Testis (tissue), 5 donors: ENCODE measurements at places on chromosomes 13 and 19.

- DNase-seq = peak; percentile 94
These were observed 2.4 kb upstream of the NTN5 start for GRCh38 chr19:48674921-48675824.

GRCh38 chr19:3625996-3626472 lies 556 bp downstream of the CACTIN start:
- no peak for DNase-seq

DNA sequence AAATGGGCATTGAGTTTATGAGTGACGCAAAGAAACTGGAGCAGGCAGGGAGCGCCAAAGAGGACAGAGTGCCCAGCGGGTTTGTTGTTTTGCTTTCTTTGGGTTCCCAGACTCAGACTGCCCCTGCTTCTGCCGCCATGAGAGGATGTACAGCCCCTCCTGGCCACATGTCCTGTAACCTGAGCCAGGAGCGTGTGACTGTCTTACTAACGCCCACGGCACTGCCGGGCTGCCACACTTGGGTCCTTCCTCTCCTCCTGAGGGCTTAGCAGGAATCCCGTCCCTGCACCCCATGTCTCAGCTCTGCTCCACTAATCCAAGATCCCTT lies 80.5 kb downstream of the GPR12 start:
- no peak for DNase-seq

GRCh38 chr19:28948566-28948965 lies 264.4 kb downstream of the UQCRFS1 start:
- DNase-seq = no peak

DNA sequence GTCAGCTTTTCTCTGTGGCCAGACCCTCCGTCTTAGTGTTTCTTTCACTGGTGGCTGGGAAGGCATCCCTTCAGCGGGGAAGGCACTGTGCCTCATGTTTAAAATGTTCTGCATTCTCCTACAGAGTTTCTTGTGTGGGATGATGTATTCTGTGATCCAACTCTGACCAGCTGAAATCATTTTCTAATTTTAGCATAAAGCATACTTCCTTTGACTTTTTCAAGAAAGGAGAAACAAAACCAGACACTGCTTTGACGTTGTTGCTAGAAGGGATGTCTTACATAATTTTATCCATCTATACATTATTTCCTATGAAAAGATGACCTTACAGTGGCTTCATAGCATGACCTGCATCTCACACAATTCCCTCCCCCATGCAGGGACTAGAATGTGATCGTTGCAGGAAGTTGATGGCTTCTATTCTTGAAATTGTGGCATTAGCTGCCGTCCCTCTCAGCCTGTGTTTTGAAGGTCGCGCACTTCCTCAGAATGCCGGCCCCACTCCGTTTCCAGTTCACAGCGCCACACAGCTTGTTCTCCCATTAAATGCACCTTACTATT lies 38.6 kb upstream of the TEX29 start:
- no peak for DNase-seq

DNA sequence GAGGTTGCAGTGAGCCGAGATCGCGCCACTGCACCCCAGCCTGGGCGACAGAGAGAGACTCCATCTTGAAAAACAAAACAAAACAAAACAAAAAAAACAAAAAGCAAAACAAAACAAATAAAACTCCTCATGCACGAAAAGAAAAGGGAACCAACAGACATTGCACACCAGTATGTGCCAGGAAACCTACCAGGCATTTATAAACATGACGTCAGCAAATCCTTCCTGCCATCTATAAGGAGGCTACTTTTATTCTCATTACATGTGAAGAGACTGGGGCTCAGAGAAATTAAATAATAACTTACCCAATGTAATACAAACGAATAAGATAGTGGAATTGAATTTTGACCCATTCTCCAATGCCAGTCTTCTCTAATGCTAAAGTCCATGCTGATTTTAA lies 197.2 kb downstream of the NUFIP1 start:
- no peak for DNase-seq

DNA sequence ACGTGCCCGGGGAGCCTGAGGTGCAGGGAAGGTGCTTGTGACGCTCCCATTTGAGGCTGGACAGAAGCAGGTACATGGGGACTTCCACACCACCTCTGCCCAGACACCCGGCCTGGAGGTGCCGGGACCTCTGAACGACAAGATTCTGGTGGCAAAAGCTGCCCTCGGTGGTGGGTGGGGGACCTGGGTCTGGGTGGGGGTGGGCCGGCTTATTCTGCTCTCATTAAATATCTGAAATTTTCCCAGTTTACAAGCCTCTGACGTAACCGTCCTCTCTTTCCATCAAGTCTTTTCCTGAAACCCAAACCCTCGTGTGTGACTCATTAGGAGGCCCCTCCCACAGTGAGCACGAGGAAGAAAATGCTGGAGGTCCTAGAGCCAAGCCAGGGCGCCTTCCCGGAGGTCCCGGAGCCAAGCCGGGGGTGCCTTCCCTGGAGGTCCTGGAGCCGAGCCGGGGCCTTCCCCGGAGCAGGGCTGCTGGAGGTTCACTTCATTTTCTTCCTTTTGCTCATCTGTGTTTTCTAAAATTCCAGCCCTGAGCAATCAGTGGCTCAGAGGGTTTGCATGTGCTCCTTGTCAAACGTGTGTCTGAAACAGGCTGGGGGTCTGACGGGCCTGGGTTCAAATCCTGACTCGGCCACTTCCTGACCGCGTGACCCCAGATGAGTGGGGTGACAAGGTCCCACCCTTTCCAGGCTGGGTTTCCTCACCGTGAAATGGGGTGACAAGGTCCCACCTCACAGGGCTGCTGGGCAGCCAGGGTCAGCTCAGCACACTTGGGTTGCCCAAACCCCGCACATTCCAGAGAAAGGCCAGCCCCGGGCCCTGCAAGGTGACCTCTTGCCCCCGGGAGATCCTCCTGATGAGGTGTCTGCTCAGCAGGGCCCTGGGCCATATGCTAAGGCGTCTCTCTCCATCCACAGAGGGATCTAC lies 10.0 kb downstream of the CFD start:
- DNase-seq = peak; percentile 82

DNA sequence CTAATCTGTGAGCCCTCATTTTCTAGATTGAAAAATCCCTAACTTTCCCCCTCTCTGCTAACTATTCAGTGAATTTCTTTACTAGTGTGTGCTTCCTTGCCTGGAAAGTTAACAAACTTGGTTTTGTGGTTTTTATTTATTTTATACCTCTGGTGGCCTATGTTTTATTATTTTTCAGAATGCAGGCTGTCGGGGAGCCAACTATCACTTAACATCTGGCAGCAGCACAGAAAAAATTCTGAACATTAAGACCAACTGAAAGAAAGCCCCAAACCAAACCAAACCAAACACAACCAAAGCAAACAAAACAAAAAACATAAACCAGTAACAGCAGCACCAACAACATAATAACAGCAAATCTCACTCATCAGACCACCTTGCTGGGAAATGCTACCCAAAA lies 109.0 kb upstream of the KL start:
- DNase-seq = no peak

DNA sequence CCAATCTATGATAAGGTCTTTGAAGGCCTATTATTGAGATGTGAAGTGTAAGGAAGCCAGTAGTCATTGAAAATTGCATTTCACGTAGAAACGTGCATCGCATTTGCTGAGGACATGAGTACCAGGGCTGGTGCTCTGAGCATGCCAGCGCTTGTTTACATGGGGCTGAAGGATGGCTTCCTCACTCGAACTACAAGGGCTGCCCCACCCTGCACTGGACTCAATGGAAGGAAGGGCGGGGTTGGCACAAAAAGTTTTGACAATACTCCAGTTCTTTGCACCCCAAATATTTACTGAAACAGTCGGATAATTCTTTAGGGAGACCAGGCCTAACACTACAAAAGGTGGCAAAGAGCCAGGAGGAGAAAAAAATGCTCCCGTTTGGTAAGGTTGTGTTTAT lies 28.9 kb upstream of the MED4 start:
- DNase-seq = no peak

DNA sequence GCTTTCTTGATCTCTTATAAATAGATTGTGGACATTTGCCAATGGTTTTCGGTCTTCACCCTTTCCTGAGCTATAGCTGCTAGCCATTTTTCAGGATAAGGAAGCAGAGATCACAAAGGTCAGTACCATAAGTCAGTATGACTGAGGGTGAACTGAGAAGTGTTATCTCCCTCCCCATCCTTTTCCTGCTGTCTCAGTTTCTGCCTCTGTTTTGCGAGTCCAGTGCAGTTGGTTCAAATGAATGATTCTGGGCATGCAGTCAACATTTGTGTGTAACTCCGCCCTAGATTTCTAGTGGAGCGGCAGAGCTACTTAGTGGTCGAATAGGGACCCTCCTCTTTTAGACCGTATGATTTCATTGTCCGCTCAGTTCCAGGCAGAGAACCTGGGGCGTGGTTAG lies 460.8 kb upstream of the ARGLU1 start:
- no peak for DNase-seq

- peak; percentile 57 for DNase-seq
These were observed 5.0 kb downstream of the LRRC25 start for GRCh38 chr19:18392417-18392816.

DNA sequence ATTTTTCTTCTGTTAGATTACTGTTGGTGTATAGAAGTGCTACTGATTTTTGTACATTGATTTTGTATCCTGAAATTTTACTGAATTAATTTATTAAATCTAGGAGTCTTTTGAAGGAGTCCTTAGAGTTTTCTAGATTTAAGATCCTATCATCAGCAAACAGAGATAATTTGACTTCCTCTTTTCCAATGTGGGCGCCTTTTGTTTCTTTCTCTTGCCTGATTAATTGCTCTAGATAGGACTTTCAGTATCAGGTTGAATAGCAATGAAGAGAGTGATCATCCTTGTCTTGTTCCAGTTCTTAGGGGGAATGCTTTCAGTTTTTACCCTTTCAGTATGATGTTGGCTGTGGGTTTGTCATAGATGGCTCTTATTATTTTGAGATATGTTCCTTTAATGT lies 5.6 kb upstream of the CD33 start:
- DNase-seq = no peak

GRCh38 chr19:46727757-46728156 lies 10.8 kb upstream of the PRKD2 start:
- no peak for DNase-seq

- no peak for DNase-seq
These were observed 138.9 kb downstream of the SHISA2 start for GRCh38 chr13:25912961-25913360.

DNA sequence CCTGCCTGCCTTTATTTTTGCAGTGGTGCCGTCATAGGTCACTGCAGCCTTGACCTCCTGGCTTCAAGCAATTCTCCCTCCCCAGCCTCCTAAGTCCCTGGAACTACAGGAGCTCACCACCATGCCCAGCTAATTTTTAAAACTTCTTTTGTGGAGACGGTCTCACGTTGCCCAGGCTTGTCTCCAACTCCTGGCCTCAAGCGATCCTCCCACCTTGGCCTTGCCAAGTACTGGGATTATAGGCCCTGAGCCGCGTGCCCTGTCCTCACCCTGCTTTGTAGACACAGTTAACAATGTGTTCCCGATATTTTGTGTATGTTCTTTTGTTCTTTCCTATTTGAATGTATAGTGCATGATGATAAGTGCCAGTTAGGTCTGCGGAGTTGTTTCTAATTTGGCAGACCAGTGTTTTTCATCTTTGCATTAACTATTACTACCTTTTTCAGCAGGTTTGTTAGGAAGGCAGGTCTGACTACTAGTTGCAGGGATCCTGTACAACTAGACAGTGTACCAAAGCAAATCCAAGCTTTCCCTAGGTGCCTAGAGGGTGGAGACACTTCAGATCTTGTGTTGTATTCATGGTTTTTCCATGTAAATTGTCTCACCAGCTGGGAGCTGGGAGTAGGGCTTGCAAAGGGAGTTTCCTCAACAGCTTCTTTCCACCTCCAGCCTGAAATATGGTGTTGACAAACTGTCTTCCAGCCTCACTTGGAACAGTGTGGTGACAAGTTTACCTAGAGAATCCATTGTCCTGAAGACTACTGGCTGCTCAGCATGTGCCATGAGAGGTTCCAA lies 9.5 kb upstream of the WTIP start:
- peak; percentile 37 for DNase-seq

GRCh38 chr19:22144394-22144793 lies 52.4 kb downstream of the ZNF676 start:
- no peak for DNase-seq

DNA sequence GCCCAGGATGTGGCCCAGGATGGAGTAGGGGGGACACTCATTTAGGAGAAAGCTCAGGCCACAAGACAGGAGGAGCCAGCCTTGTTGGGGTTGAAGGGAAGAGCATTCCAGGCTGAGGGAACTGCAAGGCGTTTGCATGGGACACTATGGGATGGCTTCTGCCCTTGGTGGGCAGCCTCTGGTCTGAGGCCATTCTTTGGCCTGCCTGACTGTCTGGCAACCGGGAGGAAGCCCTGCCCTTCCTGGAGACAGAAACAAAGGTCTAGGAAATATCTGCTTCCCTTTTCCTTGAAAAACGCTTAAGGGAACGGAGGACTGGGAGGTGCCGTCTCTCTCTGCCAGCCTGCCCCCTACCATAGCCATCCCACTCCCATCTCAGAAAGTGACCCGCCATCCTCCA lies 2.8 kb upstream of the ICAM1 start:
- DNase-seq = no peak

DNA sequence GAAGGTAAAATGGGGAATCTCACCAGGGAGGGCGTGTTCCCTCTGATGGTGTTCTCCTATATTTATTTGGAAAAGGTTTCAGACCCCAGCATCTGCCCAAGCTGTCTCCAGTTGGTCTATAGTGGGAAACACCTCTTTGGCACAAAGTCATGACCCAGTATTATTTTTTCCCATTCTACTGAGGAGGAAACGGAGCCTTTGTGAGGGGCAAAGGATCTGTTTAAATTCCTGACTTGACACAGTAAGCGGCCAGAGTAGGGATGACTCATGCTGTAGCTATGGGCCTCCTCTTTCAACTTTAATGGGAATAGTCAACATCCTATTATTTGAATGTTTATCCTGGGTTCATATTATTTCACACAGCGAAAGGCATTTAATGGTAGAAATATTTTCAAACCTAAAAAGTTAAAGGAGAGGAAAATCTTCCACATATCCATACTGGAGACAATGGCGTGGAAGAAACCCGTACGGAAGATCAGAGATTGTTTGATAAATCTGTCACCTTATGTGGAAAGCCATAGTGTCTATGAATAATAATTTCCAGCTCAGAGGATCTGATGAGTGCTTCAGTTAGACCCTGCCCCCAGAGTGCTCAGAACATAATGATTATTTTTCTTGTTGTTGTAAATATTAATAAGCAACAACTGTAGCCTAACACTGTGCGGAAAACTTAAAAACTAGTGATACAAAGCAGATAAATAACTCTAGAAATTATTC lies 126.0 kb downstream of the FOXO1 start:
- no peak for DNase-seq

GRCh38 chr13:91032104-91032503 lies 315.4 kb upstream of the MIR17HG start:
- DNase-seq = no peak

- DNase-seq = no peak
These were observed 67.6 kb downstream of the SOX1 start for GRCh38 chr13:112134391-112135075.
